ENCODE measurements at places on chromosomes 12 and 14.

- no peak for DNase-seq
Measured at GRCh38 chr12:58576081-58576480, 344.2 kb downstream of the LRIG3 start.

DNA sequence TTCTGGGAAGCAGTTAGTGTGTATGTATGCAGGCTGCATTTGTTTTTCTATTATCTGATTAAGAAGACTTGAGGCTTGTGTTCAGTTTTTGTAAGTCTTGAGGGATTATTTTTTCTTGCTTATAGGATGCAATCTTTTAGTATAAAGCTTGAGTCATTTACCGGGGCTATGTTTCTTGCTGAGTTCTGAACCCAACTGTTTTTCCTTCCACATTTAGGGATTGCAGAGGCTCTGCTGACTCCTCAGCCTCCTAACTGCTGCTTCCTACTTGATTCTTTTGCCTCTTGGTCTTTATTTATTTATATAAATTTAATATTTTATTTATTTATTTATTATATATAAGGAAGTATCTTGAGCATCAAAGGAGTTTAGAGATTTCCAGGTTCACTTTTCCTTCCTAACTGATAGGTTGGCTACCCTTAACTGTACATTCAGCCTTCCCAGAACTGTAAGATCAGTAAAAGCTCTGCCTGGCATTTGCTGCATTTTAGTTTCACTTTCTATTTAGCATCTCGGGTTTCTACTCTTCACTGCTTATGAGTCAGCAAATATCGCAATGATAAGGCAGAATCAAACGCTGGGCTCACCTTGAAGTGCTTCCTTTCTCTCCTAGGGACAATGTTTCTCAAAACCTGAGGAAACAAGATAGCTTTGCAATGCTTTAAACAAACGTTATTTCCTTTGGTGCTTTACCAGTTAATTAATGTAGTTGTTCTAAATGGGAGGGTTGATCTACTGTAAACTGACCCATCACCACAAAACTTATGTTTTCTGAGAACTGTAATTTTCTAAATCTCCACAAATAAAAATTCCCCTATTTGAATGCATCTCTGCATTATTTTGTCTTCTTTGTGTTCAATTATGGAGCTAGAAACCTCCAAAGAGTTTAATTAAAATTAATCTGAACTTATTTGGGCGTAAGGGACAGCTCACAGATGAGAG, 1183.7 kb upstream of the TMEM132C start:
- DNase-seq = no peak

DNA sequence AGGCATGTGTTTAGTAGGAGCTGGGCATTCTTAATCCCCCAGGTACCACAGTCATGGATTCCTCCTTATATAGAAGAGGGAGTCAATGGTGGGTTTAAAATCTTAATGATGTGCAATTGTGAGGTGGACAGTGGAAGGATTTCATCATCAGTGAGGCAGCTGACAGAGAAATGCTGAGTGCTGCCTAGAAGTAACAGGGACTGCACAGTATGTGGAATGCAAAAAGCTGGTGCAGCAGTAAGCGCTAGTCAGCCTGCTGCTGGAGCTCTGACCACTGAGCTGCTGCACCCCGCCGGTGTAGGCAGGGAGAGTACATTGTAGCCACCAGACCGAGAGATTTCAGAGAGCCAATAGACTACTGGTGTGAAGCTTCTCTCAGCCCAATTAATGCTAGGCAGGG, 80.5 kb upstream of the DACT1 start:
- no peak for DNase-seq

GRCh38 chr12:47155457-47156166, 75.9 kb upstream of the AMIGO2 start:
- no peak for DNase-seq

- DNase-seq = no peak
Measured at GRCh38 chr14:36524220-36524837, 4.3 kb upstream of the NKX2-1 start.

GRCh38 chr12:64656429-64656828, 46.1 kb downstream of the RASSF3 start:
- DNase-seq = no peak

DNA sequence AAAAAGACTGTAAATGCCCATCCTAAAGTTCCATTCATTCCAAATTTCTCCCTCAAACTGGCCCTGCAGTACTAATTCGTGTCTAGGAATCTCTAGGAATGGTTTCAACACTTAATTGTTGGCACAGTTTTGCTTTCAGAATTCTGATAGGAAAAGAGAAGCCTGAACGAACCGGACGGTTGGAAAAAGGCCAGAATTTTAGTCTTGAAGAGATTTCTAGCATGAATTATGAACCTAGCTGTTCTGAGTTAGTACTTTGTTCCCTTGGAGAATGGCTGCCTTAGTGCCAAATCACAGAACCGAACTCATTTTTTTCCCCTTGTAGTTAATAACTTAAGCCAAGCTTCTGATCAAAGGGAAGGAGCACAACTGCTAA, 262.6 kb downstream of the ADAMTS20 start:
- no peak for DNase-seq

- DNase-seq = no peak
Measured at GRCh38 chr12:116590561-116590960, 31.4 kb downstream of the MAP1LC3B2 start.

DNA sequence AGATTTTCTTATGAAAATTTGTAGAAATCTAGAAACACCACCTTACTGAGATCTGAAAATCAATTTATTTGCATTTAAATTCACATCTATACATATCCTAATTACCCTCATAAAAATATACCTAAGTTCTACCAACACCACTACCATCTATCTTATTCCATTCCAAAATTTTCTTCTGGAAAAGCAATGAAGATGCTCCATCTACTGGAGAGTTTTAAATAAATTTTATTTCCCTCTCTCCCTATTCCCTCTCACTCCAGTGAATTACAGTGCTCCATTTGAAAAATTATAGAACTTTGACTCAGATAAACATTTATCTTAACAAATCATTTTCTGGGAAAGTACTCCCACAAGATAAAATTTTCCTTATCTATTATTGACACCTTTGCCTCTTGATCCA, 2.3 kb upstream of the C14orf39 start:
- no peak for DNase-seq

DNA sequence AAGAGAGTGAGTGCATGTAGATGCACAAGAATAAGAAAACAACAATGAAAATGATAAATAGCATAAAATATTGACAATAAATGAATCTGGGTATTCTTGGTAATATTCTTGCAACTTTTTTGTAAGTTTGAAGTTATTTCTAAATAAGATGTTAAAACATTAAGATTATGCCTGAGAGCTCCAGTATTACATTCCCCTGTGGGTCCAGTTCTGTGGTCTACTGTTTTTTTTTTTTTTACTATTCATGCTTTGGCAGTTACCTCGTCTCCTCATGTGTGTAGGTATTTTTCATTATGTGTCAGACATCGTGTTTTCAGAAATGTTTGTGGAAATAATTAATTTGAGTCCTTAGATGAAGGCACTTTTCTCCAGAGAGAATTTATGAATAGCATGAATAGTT, 386.2 kb downstream of the AACS start:
- no peak for DNase-seq
